ENCODE measurements at places on chromosomes 3 and 15.
A peak's percentile ranks its signal among the peaks of the same experiment; 100 is the strongest.

- H3K36me3 ChIP-seq: peaks cover 11% of the 10 kb centered on the region
- H3K27me3 ChIP-seq: no peaks in the 10 kb centered on the region
- no peak overlapping the region for H3K27ac ChIP-seq
- no peaks in the 10 kb centered on the region for H3K4me1 ChIP-seq
- H3K4me3 ChIP-seq: no peak overlapping the region
Measured at GRCh38 chr15:58715266-58715917, 34.1 kb downstream of the ADAM10 start.

DNA sequence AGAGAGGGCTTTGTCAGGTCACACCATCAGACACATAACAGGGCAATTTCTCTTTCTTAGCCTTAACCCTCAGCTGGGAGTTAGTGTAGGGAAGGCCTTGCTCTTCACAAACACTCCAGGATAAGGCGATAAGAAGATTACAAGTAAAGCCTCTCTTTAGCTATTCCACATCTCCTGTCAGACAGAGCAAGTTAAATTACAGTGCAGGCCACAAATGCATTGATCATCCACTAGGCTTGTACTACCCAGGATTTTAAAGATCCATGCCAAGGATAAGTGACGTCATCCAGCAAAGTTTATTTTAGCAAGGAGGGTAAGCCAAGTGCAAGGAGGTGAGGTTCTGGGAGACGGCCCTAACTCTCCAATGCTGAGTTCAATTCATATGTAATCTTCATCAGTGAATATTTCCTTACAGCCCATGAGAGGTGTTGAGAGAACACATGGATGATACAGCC lies 890.6 kb upstream of the NR2F2 start:
- no peak overlapping the region for H3K27ac ChIP-seq
- no peaks in the 10 kb centered on the region for H3K4me1 ChIP-seq
- no peaks in the 10 kb centered on the region for H3K27me3 ChIP-seq
- DNase-seq: no peak

- H3K4me3 ChIP-seq: no peak overlapping the region
- H3K4me1 ChIP-seq: peaks cover 8% of the 10 kb centered on the region
- H3K36me3 ChIP-seq: no peaks in the 10 kb centered on the region
- peak overlapping the region; percentile 84 for H3K27ac ChIP-seq
- no peaks in the 10 kb centered on the region for H3K27me3 ChIP-seq
Measured at GRCh38 chr3:186746008-186746407, 28.8 kb downstream of the KNG1 start.

DNA sequence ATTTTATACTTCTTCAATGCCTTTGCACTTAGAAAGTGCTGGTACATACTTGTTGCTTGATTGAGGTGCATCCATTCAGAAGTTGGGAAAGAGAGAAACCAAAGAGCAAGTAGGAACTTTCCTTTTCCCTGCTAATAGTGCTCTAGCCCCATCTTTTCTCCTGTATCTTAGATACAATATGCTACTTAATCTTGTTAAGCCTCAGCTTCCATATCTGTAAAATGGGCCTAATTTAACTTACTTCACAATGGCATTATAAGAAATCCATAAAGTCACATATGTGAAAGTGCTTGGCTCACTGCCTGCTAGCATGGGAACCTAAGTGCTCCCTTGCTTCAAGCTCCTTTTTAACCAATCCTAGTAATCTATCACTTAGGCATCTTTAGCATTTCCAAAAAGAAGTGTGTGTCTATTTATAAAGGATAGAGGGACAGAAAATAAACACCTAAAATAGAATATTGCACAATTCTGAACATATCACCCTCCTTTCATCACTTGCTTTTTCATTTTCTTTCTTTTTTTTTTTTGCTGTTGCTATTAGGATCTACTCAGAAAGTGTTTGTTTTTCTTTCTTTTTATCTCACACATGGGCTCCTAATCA lies 28.1 kb downstream of the KCNAB1 start:
- H3K27me3 ChIP-seq: peaks cover 3% of the 10 kb centered on the region
- DNase-seq: no peak
- no peaks in the 10 kb centered on the region for H3K4me1 ChIP-seq
- peak overlapping the region; percentile 75 for H3K27ac ChIP-seq
- H3K36me3 ChIP-seq: no peaks in the 10 kb centered on the region

DNA sequence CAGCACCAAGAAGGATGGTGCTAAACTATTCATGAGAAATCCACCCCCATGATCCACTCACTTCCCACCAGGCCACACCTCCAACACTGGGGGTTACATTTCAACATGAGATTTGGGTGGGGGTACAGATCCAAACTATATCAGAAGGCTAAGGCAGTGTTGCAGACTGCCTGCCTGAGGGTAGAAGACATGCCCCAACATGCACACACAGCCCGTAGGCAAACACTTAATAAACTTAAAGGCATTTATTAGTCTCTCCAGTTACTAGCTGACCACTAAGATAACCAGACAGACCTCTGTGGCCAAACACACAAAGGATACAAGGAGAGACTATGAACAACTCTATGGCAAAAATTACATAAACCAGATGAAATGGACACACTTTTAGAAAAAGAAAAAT lies 10.2 kb downstream of the FAM162A start:
- peaks cover 2% of the 10 kb centered on the region for H3K4me1 ChIP-seq
- H3K27me3 ChIP-seq: no peaks in the 10 kb centered on the region
- no peaks in the 10 kb centered on the region for H3K36me3 ChIP-seq

Data from small intestine (tissue), 16 donors.